EL (cell line): ENCODE measurements at places on chromosomes 3 and 15.

DNA sequence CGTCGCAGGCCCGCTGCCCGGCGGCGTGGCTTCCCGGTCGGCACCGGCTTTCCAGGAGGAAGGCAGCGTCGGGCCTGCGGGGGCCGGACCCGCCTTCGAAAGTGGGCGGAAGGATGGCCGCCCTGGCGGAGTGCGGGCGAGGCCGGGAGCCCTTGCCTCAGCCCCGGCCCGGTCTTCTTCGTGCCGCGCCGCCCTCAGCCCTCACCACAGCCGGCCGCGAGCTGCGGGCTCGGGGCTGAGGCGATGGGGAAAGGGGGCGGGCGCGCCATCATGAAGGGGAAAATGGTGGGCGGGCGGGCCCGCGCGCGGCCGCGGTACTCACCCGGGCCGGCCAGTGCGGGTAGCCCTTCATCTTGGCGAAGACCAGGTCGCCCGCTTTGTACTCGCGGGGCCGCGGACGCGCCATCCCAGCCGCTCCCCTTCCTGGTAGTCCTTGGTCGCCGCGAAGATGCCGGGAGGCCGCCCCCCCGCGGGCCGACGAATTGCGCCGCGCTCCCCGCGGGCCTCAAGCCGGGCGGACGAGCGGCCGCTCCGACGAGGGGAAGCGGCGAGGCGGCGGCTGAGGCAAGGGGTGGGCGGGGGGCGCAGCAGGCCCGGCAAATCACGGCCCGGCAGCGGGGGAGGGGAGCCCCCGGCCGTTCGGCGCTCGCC is 489 bp downstream of the HDGFL3 start:
- DNase-seq = peak; percentile 45

DNA sequence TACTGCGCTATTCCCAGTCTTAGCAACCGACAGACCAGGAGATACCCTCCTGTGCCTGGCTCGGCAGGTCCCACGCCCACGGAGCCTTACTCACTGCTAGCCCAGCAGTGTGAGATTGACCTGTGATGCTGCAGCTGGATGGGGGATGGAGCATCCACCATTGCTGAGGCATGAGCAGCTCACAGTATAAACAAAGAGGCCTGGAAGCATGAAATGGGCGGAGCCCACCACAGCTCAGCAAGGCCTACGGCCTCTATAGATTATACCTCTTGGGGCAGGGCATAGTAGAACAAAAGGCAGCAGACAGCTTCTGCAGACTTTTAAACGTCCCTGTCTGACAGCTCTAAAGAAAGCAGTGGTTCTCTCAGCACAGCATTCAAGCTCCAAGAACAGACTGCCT is 160.3 kb downstream of the ANXA2 start:
- DNase-seq = no peak

DNA sequence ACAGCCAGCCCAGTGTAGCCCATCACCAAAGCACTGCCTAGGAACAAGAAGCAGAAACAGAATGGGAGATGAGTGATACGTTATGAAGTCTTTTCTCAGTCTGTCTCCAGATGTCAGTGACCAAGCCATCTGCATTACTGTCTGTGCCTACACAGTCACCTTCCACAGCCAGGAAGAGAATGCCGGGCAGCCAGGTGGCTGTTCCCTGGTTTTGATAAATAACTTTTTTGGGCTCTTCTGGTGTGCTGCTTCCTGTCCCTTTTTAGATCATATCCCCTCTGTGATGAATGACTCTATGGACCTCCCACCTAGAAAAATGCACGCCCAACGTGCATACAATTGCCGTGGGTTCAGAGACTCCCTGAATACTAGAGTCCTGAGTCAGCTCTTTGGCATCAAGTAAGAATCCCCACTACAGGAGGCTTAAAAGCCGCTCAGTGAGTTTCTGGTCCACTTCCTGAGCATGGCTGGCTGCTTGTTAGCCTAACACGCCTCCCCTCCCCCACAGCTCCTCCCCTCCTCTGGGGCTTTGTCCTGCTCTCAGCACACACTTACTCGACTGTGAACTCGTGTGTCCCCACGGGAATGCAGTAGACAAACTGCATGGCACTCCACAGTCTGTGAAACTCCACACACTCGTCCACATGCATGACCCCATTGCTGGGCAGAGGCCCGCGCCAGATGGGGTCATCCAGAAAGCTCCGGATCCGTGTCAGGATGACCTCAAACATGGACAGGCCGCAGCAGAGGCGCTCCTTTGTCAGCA is 34.7 kb downstream of the NIPA2 start:
- peak; percentile 91 for DNase-seq

DNA sequence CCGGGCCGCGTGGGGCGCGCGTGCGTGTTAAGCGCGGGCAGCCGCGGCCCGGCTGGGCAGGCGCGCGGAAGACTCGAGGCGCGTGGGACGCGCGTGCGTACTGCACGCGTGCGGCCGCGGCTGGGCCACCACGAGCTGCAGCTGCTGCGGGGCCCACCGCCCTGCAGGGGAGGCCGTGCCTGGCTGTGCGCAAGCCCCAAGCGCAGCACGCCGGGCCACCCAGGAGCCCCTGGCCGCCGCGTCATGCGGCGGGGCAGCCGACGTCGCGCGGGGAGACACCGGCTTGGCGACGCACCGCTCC is 590 bp upstream of the TRIM71 start:
- no peak for DNase-seq

GRCh38 chr3:2198776-2199279 is 100.2 kb downstream of the CNTN4 start:
- DNase-seq = no peak

GRCh38 chr15:36785396-36785795 is 206.0 kb downstream of the CDIN1 start:
- DNase-seq = no peak

- no peak for DNase-seq
Measured at GRCh38 chr3:118146658-118147375, 887.8 kb downstream of the IGSF11 start.

GRCh38 chr3:172519740-172520139 is 3.5 kb downstream of the TNFSF10 start:
- no peak for DNase-seq

GRCh38 chr3:3625544-3626271 is 173.5 kb upstream of the LRRN1 start:
- DNase-seq = no peak

GRCh38 chr3:40615918-40616819 is 91.4 kb downstream of the ZNF621 start:
- no peak for DNase-seq

- no peak for DNase-seq
Measured at GRCh38 chr3:122316368-122316767, 8.7 kb upstream of the CSTA start.

- DNase-seq = no peak
Measured at GRCh38 chr3:51670053-51670822, 814 bp upstream of the TEX264 start.
